ENCODE measurements at places on chromosomes 6 and 20.

- H3K27ac ChIP-seq = peak overlapping the region; percentile 91
- peak overlapping the region; percentile 93 for H3K4me3 ChIP-seq
- peak; percentile 15 for DNase-seq
- H3K36me3 ChIP-seq = no peaks in the 10 kb centered on the region
- H3K4me1 ChIP-seq = peaks cover 43% of the 10 kb centered on the region
- H3K27me3 ChIP-seq = no peaks in the 10 kb centered on the region
Measured at GRCh38 chr20:32819992-32820697, 391 bp downstream of the MAPRE1 start.

DNA sequence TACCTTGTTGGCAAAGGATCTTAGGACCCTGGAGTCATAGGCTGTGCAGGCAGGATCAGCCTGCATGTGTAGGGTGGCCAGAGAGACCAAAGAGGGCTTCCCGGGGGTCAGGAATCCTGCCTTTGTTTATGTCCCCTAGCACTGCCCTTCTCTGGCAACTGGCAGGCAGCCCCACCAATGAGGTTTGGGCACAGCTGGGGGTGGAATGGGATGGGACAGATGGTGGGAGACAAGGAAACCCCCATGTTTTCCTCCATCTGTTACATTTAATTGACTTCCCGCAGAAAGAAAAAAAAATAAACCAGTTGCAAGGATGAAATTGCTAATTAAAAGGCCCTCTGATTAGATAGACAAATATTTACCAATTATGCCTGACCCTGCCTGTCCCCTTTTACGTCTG is 27.6 kb downstream of the CD40 start:
- H3K4me3 ChIP-seq = no peak overlapping the region
- H3K27me3 ChIP-seq = peaks cover 21% of the 10 kb centered on the region
- no peak for DNase-seq
- H3K4me1 ChIP-seq = no peaks in the 10 kb centered on the region
- no peaks in the 10 kb centered on the region for H3K36me3 ChIP-seq

DNA sequence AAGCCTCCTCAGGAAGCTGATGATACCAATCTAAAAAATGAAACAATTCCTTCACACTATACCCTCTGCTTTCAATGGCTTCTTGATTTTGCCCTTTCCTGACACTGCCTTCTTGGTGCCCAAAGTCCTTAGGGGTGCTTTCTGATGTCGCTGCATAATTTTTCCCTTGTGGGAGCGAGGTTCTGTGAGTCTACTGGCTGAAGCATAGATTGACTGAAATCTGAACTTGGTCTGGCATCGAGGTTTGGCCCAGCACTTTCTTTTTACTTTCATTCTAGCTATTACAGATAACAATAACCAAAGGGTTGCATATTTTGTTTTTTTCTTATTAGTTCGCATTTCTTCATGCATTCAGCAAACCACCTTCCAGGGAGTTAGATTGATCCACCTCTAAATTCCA is 65.8 kb downstream of the E2F3 start:
- H3K4me3 ChIP-seq = no peak overlapping the region
- H3K27me3 ChIP-seq = no peaks in the 10 kb centered on the region
- no peak for DNase-seq
- H3K36me3 ChIP-seq = peaks cover 31% of the 10 kb centered on the region
- no peak overlapping the region for H3K27ac ChIP-seq

DNA sequence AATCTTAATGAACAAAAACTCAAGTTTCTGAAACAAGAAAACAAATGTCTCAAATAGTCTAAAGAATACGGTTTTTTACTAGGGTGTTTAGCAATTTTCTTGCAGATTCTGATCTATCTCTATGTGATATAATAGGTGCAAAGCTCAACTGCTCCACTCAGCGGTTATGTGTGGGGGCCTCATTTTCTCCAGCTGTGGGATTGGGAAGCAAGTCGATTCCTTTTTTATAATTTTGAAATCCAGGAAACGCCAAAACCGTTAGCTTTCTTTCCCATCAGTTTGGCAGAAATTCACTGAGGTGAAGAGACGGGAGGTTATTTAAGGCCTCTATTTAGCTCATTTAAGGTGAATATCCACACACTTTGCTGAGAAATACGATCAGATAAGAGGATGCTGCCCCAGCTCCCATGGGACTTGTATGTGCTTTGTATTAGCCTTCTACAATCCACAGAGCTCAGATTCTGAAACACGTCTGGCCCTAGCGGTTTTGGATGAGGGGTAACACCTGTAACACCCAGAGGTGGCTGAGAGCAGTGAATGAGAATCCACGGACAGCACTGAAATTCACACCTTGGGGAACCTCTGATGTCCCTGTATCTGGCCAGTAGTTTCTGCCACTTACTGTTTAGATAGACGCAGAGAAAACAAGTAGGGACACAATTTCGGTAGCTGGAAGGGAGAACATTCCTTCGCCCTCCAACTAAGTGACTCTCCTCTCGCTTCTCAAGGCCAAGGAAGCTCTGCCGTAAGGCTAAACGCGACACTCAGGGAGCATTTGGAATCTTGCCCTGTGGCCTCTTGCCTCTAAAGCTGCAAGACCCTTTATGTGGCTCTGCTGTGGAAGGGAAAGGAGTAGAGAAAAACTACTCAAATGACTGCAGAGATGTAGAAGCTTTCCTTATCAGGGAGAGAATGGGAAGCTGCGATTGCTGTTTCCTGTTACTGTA is 6.5 kb upstream of the BCAS4 start:
- H3K27ac ChIP-seq = peak overlapping the region; percentile 69
- H3K36me3 ChIP-seq = no peaks in the 10 kb centered on the region
- H3K27me3 ChIP-seq = peaks cover 2% of the 10 kb centered on the region
- peak; percentile 77 for DNase-seq

- H3K36me3 ChIP-seq = no peaks in the 10 kb centered on the region
- DNase-seq = peak; percentile 67
- peaks cover 9% of the 10 kb centered on the region for H3K27me3 ChIP-seq
- H3K4me1 ChIP-seq = peaks cover 20% of the 10 kb centered on the region
- no peak overlapping the region for H3K27ac ChIP-seq
Measured at GRCh38 chr6:37048851-37049757, 43.6 kb downstream of the FGD2 start.

DNA sequence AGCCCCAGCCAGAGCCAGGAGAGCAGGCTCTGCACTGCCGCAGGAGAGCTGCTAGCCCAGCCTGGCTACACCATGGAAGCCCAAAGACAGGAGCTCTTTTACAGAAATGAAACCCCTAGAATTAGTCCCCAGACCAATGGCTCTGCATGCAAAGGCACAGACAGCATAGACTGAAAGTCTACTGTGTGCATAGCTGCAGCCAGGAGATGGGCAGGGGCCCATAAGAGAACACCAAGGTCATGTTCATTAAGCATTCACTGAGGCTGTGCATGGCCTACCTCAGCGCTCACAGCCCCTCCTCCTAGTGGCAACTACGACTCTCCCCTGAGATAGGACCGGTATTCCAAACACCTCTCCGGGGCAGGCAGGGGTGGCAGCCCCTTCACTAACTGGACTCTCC is 34.9 kb downstream of the SNX5 start:
- peaks cover 4% of the 10 kb centered on the region for H3K27me3 ChIP-seq
- H3K4me3 ChIP-seq = no peak overlapping the region
- peaks cover 5% of the 10 kb centered on the region for H3K36me3 ChIP-seq
- peaks cover 24% of the 10 kb centered on the region for H3K4me1 ChIP-seq
